ENCODE measurements at places on chromosomes 12 and 14. TPM values are rescaled to one million over a fixed set of nuclear protein-coding genes. Genes with fewer than 3 reads are reported as not detected.

The RHEBL1 gene
- total RNA-seq = 5.4 TPM

The AMN gene
- 0.33 TPM for total RNA-seq

The PTPRB gene
- total RNA-seq = 0.72 TPM

The VRTN gene
- total RNA-seq = not detected

The PLEKHD1 gene
- total RNA-seq = 0.04 TPM

The NTN4 gene
- 44.5 TPM for total RNA-seq
